ENCODE measurements at places on chromosomes 12 and 14. TPM values are rescaled to one million over a fixed set of nuclear protein-coding genes. Genes with fewer than 3 reads are reported as not detected.

DNA sequence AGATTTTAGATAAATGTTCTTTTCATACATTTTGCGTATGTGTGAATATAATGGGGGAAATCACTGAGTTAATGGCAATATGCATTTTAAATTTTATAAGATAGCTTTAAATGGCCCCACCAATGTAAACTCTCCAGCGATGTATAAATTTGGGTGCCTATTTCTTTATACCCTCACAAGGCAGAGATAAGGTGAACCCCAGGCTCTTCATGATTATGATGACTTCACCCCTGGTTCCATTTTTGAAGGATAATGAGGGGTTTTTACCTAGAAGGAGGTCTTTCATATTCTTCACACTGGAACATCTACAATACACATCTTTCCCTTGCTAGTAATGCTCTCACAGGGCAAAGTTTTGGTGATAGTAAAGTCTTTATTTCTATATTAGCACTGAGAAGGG is 35.2 kb downstream of the KLRG1 start:
- no peaks in the 10 kb centered on the region for H3K36me3 ChIP-seq
- H3K4me1 ChIP-seq: no peaks in the 10 kb centered on the region
- no peak for DNase-seq
- H3K27me3 ChIP-seq: no peaks in the 10 kb centered on the region
- H3K4me3 ChIP-seq: no peak overlapping the region

DNA sequence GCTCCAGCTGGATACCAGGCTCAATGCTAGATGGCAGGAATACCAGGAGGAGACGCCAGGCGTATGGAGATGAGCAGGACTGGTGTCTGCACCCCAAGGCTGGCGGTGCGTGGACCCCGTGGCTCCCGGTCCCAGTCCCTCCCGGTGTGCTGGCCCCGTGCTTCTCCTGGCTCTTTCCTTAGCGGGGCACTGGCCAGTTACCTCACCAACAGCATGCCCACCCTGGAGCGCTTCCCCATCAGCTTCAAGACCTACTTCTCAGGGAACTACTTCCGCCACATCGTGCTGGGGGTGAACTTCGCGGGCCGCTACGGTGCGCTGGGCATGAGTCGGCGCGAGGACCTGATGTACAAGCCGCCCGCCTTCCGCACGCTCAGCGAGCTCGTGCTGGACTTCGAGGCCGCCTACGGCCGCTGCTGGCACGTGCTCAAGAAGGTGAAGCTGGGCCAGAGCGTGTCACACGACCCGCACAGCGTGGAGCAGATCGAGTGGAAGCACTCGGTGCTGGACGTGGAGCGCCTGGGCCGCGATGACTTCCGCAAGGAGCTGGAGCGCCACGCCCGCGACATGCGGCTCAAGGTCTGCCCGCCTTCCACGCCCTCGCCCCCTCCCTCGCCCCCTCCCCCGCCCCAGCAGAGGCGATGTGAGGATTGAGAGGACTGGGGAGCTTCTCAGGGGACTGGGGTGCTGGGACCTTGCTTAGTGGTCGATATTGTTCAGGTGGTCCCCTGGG is 14.6 kb downstream of the VASH1 start:
- no peaks in the 10 kb centered on the region for H3K36me3 ChIP-seq
- peak; percentile 44 for DNase-seq
- no peak overlapping the region for H3K4me3 ChIP-seq
- H3K4me1 ChIP-seq: no peaks in the 10 kb centered on the region
- H3K27ac ChIP-seq: no peak overlapping the region
- H3K27me3 ChIP-seq: no peaks in the 10 kb centered on the region

The PIWIL1 gene
- not detected for total RNA-seq

GRCh38 chr12:45214749-45215418 is 1.0 kb upstream of the ANO6 start:
- no peaks in the 10 kb centered on the region for H3K4me1 ChIP-seq
- no peak for DNase-seq
- H3K4me3 ChIP-seq: peak overlapping the region; percentile 63
- H3K27me3 ChIP-seq: no peaks in the 10 kb centered on the region
- no peaks in the 10 kb centered on the region for H3K36me3 ChIP-seq

DNA sequence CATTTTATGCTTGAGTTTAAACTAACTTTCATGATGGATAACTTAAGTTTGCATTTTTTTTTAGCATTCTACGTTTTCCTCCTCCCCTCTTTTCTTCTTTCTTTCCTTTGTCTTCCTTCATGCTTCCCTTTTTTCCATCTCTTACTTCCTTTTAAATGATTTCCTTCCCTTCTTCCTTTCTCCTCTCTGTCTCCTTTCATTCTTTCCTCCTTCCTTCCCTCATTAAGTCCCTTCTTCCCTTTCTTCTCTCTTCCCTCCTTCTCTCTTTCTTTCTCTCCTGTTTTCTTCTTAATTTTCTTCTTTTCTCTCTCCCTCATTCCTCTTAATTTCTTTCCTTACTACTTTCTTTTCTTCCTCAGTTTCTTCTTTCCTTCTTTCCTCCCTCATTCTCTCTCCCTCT is 376.0 kb downstream of the LRIG3 start:
- no peaks in the 10 kb centered on the region for H3K4me1 ChIP-seq
- H3K36me3 ChIP-seq: no peaks in the 10 kb centered on the region
- H3K27ac ChIP-seq: no peak overlapping the region

The NR1H4 gene
- 249 TPM for total RNA-seq

DNA sequence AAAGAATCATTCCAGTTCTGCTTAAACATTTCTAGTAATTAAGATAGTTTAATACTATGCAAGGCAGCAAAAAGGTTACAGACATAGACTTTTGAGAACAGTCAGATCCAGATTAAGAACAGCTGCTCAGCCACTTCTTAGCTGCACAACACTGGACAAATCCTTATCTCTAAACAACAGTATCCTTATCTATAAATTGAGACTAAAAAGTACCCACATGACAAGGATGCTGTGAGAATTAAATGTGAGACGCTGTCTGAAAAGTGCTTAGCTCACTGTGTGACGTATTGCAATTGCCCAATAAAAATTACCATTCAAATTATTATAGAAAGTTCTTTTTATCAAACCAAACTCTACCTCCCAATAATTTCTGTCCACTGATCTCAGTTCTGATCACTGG is 35.5 kb downstream of the BORCS5 start:
- H3K4me1 ChIP-seq: no peaks in the 10 kb centered on the region
- H3K27ac ChIP-seq: no peak overlapping the region
- no peak overlapping the region for H3K4me3 ChIP-seq
- no peaks in the 10 kb centered on the region for H3K27me3 ChIP-seq
- H3K36me3 ChIP-seq: no peaks in the 10 kb centered on the region

The ELK3 gene
- total RNA-seq: 6.1 TPM

- H3K4me1 ChIP-seq: no peaks in the 10 kb centered on the region
- peak; percentile 62 for DNase-seq
- no peaks in the 10 kb centered on the region for H3K27me3 ChIP-seq
- peak within 1 kb of the TSS; percentile 53 for H3K27ac ChIP-seq
These were observed at the start of gene NYNRIN for GRCh38 chr14:24398653-24399446. Gene NYNRIN (plus strand): TSS chr14:24399003. CDS start chr14:24399247, 244 bp downstream.

GRCh38 chr12:30930641-30931040 is 4.1 kb downstream of the TSPAN11 start:
- DNase-seq: no peak
- no peaks in the 10 kb centered on the region for H3K36me3 ChIP-seq
- no peak overlapping the region for H3K27ac ChIP-seq
- no peaks in the 10 kb centered on the region for H3K27me3 ChIP-seq
- no peak overlapping the region for H3K4me3 ChIP-seq

DNA sequence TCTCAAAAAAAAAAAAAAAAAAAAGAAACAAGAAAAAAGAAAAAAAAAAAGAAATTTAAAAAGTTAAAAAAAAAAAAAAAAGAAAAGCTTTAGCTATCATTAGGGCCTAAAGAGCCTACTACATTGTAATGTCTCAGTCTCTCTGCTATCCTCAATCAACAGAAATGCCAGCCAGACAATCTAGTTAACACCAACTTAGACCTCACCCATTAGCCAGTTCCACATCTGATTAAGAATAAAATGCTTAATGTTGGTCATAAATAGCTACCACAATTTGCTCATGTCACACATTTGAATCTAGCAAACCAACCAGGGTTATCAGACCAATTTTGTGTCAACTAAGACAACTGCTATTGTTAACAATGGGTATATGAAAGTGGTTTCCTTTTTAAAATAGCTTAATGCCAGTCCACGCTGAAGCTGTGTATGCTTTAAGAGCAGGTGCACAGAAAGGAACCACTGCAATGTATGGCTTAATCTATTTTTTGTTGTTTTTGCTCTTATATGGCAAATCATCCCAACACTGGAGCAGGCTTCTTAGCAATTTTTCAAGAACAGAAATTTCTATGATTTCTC is 45.5 kb upstream of the SELPLG start:
- no peak overlapping the region for H3K27ac ChIP-seq
- H3K4me1 ChIP-seq: no peaks in the 10 kb centered on the region
- H3K36me3 ChIP-seq: no peaks in the 10 kb centered on the region
- DNase-seq: no peak

GRCh38 chr14:66072190-66073084 is 413.7 kb upstream of the CCDC196 start:
- no peaks in the 10 kb centered on the region for H3K36me3 ChIP-seq
- no peak overlapping the region for H3K27ac ChIP-seq
- H3K4me3 ChIP-seq: no peak overlapping the region
- no peaks in the 10 kb centered on the region for H3K27me3 ChIP-seq
- no peaks in the 10 kb centered on the region for H3K4me1 ChIP-seq

The KCNA1 gene
- total RNA-seq: not detected

GRCh38 chr12:13368431-13368830 is 171.9 kb downstream of the EMP1 start:
- H3K27ac ChIP-seq: no peak overlapping the region
- H3K36me3 ChIP-seq: no peaks in the 10 kb centered on the region
- H3K4me1 ChIP-seq: no peaks in the 10 kb centered on the region

The ZBTB42 gene
- 8.0 TPM for total RNA-seq

DNA sequence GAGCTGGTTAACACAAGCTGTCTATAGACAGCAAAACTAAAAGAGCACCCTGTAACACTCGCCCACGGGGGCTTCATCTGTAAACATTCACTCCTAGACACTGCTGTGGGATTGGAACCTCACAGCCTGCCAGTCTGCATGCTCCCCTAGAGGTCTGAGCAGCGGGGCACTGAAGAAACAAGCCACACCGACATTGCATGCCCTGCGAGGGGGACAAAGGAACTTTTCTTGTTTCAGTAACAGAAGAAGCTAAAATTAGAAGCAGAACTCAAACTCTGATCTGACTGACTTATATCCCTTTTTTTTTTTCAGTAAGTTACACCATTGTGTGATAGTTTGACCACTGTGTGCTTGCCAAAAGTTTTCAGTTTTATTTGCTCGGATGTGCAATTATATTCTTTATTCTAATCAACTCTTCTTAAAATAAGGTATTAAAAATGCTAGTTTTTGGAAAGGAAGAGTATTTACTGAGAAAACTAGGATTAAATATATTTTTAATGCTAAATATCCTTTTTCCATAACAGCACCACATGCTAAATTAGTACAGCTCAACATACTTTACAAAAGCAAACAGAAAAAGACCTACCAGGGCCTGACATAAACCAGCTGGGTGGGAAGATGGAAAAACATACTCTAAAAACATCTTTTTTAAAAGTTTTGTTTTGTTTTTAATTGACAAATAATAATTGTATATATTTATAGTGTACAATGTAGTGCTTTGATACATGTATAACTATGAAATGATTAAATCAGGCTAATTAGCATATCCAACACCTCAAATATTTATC is 100.2 kb downstream of the EPS8 start:
- no peaks in the 10 kb centered on the region for H3K36me3 ChIP-seq
- H3K27ac ChIP-seq: peak overlapping the region; percentile 37
- DNase-seq: no peak

- no peaks in the 10 kb centered on the region for H3K4me1 ChIP-seq
- H3K27me3 ChIP-seq: no peaks in the 10 kb centered on the region
- no peak overlapping the region for H3K27ac ChIP-seq
- no peak overlapping the region for H3K4me3 ChIP-seq
These were observed 116.7 kb upstream of the CAND1 start for GRCh38 chr12:67152451-67152850.

DNA sequence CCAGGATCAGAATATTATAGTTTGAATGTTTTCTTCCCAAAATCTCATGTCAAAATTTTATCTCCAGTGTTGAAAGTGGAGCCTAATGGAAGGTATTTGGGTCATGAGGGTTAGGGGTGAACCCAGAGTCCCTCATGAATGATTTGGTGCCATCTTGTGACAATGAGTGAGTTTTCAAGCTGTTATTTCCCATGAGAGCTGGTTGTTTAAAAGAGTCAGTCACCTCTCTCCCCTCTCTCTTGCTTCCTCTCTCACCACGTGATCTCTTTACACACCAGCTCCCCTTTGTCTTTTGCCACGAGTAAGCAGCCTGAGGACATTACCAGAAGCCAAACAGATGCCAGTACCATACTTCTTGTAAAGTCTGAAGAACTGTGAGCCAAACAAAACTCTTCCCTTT is 561.6 kb downstream of the RERGL start:
- H3K4me3 ChIP-seq: no peak overlapping the region
- H3K36me3 ChIP-seq: no peaks in the 10 kb centered on the region
- H3K4me1 ChIP-seq: no peaks in the 10 kb centered on the region
- no peaks in the 10 kb centered on the region for H3K27me3 ChIP-seq

DNA sequence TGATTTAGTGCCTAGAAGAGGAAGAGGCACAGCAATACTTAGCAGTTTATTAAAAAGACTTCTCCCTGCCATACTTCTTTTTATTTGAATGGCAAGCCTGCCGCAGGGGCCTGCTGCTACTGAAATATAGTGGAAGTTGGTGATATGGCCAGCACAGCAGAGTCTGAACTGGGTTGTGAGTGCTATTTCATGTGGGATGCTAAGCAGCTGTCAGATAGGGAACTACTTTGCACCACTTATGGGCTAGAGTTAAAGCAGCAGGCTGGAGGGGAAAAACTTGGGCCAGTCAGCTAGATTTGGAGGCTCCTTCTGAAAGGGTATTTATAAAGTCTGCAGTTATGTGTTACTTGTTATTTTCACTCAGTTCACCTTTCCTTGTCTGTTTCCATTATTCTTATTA is 299.0 kb upstream of the E2F7 start:
- H3K36me3 ChIP-seq: no peaks in the 10 kb centered on the region
- H3K27me3 ChIP-seq: no peaks in the 10 kb centered on the region
- no peaks in the 10 kb centered on the region for H3K4me1 ChIP-seq
- no peak overlapping the region for H3K4me3 ChIP-seq

The LMNTD1 gene
- total RNA-seq: not detected

- no peak overlapping the region for H3K4me3 ChIP-seq
- no peak for DNase-seq
- no peaks in the 10 kb centered on the region for H3K36me3 ChIP-seq
- no peaks in the 10 kb centered on the region for H3K4me1 ChIP-seq
- H3K27ac ChIP-seq: no peak overlapping the region
These were observed 1778.9 kb upstream of the SEL1L start for GRCh38 chr14:83312511-83312910.

DNA sequence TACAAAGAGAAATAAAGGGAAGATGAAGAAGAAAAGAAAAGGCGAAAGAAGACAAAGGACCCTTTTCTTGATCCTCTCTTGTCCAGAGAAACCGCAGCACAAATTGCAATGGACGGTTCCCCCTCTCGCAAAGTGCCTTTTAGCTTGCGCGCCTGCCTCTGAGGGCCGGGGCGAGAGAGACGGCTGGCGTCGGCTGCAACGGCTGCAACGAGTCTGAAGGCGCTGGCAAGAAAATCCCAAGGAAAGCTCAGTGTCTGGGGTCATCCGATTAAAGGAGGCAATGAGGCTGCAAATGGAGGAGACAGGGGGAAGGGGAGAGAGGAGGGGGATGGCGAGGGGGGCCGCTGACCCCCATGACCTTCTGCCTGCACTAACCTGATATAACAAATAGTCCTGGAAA is 671.5 kb downstream of the MED13L start:
- H3K4me1 ChIP-seq: no peaks in the 10 kb centered on the region
- no peaks in the 10 kb centered on the region for H3K27me3 ChIP-seq
- H3K27ac ChIP-seq: no peak overlapping the region
- no peaks in the 10 kb centered on the region for H3K36me3 ChIP-seq
- DNase-seq: no peak

Measured in Peyer's patch (tissue), 4 donors.